ENCODE measurements at places on chromosomes 4 and X.
A peak's percentile ranks its signal among the peaks of the same experiment; 100 is the strongest.

DNA sequence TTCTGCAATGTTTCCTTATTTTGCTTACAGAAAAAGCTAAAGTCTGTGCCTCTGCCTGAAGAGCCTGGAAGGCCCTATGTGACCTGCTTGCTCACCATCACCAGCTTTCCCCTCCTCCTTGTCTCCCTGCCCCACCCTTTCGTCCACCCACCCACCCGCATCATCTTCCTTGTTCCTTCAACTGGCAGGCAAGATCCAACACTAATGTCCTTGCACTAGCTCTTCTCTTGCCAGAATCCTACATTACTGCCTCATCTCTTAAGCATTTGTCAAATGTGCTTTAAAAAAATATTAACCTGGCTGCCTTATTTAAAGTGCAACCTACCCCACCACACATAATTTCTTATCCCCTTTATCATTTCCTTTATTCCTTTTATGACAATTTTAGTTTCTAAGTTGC is 165.1 kb upstream of the PPP3CA start:
- no peak for DNase-seq

DNA sequence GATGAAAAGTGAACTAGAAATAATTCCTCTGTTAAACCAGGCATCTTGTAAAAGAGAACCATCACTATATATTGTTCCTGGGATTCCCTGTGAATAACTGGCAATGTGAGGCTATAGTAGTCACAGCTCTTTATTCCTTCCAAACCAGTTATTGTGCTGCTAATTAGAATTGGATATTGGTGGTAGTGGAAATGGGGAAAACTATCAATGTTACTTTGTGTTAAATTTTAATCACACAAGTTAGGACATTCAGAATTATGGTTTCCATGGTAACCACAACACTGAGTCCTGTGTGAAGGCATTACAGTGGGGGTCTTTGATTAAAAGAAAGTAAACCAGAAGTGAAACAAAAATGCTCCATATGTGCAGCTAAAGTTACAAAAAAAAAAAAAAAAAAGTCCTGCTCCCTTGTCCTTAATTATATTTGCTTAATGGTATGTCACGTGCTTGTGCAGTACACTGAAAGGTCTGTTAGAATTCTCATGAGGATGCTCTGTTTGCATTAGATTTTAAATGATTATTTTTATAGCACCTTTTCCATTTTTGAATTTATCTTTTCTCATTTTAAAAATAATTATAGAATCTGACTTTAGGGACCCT is 200.4 kb downstream of the ADGRL3 start:
- no peak for DNase-seq

- no peak for DNase-seq
These were observed 168.9 kb downstream of the HS3ST1 start for GRCh38 chr4:11259837-11260236.

DNA sequence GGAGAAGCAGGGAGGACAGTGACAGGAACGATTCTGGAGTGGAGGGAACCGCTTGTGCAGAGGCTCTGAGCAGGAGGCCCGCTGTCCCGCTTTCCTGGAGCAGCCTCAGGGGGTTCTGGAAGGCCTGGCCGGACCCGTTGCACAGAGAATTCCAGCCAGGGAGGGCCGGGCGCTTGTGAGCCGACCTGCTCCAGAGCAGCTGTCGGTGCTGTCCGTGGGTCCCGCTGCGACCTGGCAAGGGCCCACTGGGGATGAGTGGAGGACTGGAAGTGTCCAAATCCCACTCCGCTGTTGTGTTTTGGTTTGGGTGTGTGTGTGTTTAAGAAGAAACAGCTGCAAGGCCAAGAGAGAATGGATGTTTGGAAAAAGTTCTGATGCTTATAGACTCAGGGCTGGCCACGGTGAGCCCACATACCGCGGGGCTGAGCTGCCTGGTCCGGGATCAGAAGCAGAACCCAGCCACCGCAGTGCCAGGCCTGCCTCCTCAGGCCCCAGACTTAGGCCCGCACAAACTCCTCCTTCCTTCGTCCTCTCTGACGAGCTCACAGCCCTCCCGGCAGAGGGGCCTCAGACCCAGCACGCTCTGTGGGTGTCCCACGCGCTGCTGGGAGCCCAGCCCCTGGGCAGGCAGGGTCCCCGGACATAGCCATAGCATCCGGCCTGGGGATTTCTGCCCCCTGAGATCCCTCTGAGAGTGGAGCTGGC is 73.9 kb downstream of the HTRA3 start:
- DNase-seq: no peak

GRCh38 chrX:133417364-133417763 is 2.1 kb upstream of the GPC4 start:
- no peak for DNase-seq

- no peak for DNase-seq
These were observed 33.7 kb downstream of the CD38 start for GRCh38 chr4:15811703-15812337.

GRCh38 chr4:123554801-123555232 is 158.2 kb downstream of the SPRY1 start:
- no peak for DNase-seq

DNA sequence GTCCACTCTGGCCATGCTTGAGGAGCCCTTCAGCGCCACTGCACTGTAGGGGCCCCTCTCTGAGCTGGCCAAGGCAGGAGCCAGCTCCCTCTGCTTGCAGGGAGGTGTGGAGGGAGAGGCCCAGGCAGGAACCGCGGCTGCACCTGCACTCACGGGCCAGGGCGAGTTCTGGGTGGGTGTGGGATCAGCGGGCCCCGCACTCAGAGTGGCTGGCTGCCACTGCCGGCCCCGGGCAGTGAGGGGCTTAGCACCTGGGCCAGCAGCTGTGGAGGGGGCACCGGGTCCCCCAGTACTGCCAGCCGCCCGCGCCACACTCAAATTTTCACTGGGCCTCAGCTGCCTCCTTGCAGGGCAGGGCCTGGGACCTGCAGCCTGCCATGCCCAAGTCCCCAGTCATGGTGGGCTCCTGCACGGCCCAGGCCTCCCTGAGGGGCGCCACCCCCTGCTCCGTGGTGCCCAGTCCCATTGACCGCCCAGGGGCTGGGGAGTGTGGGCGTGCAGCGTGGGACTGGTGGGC is 347.2 kb upstream of the SPOCK3 start:
- DNase-seq: no peak

GRCh38 chrX:133726211-133726630 is 259.2 kb downstream of the GPC3 start:
- peak; percentile 34 for DNase-seq

GRCh38 chrX:51614353-51615012 is 4.2 kb downstream of the CENPVL3 start:
- peak; percentile 6 for DNase-seq

DNA sequence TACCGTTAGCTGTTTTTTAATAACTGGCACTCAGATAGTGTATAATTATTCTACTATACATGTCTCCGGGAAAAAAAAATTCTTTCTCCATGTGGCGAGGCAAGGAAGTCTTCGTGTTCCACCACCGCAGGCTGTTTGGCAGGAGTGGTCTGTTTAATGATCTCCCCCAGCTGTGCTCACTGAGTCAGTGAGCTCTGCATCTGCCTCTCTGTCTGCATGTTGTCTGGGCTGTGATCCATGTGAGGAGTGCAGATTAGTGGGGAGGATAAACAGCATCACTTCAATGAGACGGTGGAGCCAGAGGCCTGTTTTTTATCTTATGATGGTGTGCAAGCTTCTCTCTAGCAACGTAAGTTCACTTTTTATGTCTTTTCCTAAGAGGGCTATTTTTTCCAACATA is 69.8 kb downstream of the RPS3A start:
- DNase-seq: no peak

DNA sequence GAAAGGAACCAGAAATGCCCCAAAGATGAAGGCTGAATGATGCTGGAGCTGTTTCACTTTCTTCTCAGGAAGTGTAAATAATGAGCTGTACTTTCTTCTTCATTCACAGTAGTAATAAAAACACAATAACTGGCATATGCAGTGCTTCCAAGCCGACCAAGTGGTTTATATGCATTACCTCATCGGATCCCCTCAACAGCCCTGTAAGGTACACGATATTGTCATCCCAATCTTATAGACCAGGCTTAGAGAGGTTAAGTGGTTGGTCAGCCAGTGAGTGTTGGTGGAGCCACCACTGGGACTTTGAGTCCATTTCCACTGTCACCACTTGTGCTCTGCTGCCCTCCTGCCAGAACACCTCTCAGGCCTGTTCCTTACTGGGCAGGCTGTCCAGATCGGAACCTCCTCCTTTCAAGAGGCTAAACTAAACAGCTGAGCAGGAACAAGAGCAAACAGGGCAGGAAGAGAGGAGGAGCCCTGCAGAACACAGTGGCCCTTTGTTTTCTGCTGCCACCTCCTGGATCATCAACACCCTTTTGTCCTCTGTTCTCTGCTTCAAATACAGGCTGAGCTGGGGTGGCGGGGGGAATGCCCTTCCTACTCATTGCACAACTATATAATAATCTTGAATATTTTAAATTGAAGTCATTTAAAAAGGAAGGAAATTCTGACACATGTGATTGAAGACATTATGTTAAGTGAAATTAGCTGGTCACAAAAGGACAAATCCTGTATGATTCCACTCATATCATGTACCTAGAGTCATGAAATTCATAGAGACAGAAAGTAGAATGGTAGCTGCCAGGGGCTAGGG is 112.5 kb upstream of the ATP6AP2 start:
- no peak for DNase-seq

GRCh38 chrX:125681058-125681457 is 361.4 kb downstream of the TEX13C start:
- no peak for DNase-seq

DNA sequence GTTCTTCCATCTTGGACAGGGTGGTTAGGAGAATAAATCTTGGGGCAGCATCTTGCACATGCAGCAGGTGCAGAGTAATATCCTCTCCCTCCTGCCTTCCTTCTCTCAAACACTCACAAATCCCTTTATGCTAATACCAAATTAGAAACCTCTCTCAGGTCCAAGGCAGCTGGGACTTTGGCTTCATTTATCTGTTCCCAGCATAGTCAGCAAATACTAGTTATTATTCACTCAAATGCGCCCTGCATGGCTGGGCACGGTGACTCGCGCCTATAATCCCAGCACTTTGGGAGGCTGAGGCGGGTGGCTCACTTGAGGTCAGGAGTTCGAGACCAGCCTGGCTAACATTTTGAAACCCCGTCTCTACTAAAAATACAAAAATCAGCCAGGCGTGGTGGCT is 156.0 kb upstream of the GALNT7 start:
- DNase-seq: no peak

- DNase-seq: no peak
These were observed 464.0 kb upstream of the FAM241A start for GRCh38 chr4:111681270-111681669.

- peak; percentile 60 for DNase-seq
These were observed 77.5 kb downstream of the ELF2 start for GRCh38 chr4:139099366-139099982.

GRCh38 chr4:156390599-156391324 is 437.1 kb upstream of the CTSO start:
- no peak for DNase-seq

DNA sequence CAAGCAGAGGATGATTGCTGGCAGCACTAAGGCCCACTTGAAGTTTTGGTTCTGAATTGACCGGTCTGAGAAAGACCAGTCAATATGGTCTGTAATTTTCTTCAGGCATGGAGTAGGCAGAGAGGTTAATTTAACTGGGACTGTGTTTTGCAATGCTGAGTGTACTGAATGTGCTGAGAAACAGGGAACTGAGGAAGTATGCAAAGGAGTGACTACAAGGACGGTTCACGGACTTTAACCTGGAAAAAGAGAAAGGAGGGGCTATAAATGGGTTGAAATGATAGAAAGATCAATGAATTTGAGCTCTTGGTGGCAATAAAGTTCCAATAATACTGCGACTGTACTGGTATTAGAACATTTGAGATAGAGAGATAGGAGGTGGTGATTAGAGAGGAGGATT is 84.5 kb downstream of the MAGEB17 start:
- DNase-seq: no peak

DNA sequence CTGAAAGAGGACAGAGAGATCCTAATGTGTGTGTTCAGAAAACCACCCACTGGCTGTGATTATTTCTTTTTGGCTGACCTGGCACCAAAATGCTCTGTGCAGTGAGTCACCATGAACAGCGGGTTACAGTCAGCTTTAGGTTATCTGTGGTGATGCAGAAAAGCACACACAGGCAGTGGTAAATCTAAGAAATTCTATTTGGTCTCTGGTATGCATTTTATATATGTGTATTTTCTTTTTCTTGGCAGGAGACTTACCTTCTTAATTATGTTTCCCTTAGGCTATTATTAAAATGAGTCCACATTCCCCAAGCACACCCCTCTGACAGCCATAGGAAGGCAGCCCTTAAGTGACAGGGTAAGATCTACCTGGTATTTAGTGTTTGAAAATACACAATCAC is 79.1 kb upstream of the TFDP3 start:
- no peak for DNase-seq

DNA sequence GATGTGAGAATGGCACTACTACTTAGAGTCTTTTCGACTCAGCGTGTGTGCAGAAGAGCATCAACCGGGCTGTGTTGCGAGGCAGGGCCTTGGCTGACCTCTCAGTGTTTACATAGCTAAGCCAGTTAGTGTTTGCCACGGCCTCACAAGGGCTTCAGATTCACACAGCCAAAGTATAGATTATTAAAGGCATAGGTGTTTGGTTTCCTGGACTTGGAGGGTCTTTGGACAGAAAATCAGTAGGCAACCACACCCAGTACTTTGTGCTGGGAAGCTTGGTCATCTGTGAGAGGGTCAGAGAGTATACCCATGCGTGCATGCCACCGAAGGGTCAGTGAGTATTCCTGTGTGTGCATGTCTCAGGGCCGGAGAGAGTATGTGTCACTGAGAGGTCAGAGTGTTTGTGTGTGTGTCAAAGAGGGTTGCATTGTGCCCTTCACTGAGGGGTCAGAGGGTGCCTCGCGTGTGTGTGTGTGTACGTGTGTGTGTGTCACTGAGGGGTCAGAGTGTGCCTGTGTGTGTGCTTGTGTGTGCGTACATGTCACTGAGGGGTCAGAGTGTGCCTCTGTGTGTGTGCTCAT is 69.7 kb upstream of the MSANTD1 start:
- DNase-seq: no peak

- DNase-seq: no peak
These were observed 524.3 kb upstream of the MAGEB2 start for GRCh38 chrX:29691044-29691443.

GRCh38 chrX:130770615-130771014 is 132.4 kb downstream of the ENOX2 start:
- DNase-seq: no peak

DNA sequence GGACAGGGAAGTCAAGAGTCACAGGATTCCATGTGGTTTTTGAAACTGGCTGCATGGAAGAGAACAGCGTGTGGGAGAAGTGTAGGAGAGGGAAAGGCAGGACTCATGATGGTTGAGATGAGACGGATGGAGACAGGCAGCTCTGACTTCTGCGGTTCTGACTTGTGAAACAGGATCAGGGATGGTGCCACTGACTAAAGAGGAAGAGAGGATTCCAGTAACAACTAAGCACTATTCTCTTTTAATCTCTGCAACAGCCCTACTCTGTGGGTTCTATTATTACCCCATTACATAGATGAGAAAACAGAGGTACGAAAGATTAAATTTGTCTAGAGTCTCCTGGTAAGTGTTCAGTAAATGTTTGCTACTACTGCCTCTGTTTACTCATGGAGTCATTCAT is 156.3 kb downstream of the CBR4 start:
- DNase-seq: no peak

Measured in NCI-H1930 (cell line).